ENCODE measurements at places on chromosomes 16 and 17. TPM values are rescaled to one million over a fixed set of nuclear protein-coding genes. Genes with fewer than 3 reads are reported as not detected.

TP53TG3 gene
- total RNA-seq, result not detected

C17orf113 gene
- total RNA-seq, result 0.40 TPM

SLFN13 gene
- 5.2 TPM for total RNA-seq

MAP2K3 gene
- 121 TPM for total RNA-seq

SHISA9 gene
- total RNA-seq, result not detected

POLR2C gene
- 134 TPM for total RNA-seq

CLDN9 gene
- total RNA-seq, result 0.32 TPM

TRPV2 gene
- 0.28 TPM for total RNA-seq

SLC9A5 gene
- 1.7 TPM for total RNA-seq

GRAP gene
- total RNA-seq, result 0.34 TPM

GPR142 gene
- not detected for total RNA-seq

MARCHF10 gene
- total RNA-seq, result 1.5 TPM

KRT12 gene
- not detected for total RNA-seq

CBX2 gene
- total RNA-seq, result 19.0 TPM

CCNF gene
- total RNA-seq, result 24.0 TPM

KCNJ12 gene
- total RNA-seq, result 1.4 TPM

POLR3E gene
- 27.3 TPM for total RNA-seq

UBE2O gene
- 34.4 TPM for total RNA-seq

SEPTIN1 gene
- total RNA-seq, result 1.9 TPM

GLIS2 gene
- total RNA-seq, result 17.5 TPM

ZACN gene
- 0.18 TPM for total RNA-seq

PIPOX gene
- 0.35 TPM for total RNA-seq

TBX4 gene
- total RNA-seq, result 1.1 TPM

ABCC12 gene
- total RNA-seq, result 0.20 TPM

CDH13 gene
- total RNA-seq, result not detected

KLHDC4 gene
- total RNA-seq, result 44.9 TPM

MEOX1 gene
- total RNA-seq, result not detected

SOX8 gene
- total RNA-seq, result 1.7 TPM

TBC1D3B gene
- 3.5 TPM for total RNA-seq

CFAP52 gene
- total RNA-seq, result not detected

HASPIN gene
- total RNA-seq, result 14.0 TPM

MYH2 gene
- not detected for total RNA-seq

SEC14L5 gene
- 0.11 TPM for total RNA-seq

PRR14 gene
- 23.2 TPM for total RNA-seq

CDH16 gene
- total RNA-seq, result 2.0 TPM

All from A549 treated with ZK216348 at 1 μM for 4 hours (cell line).